ENCODE measurements at places on chromosomes 6 and 20. TPM values are rescaled to one million over a fixed set of nuclear protein-coding genes. Genes with fewer than 3 reads are reported as not detected.

The BTN1A1 gene
- not detected for total RNA-seq

The MAS1 gene
- 0.02 TPM for total RNA-seq

The C6orf15 gene
- total RNA-seq, result not detected

The ECT2L gene
- total RNA-seq, result not detected

The CABLES2 gene
- 6.4 TPM for total RNA-seq

The C20orf144 gene
- 0.23 TPM for total RNA-seq

The C6orf52 gene
- 1.0 TPM for total RNA-seq

The LATS1 gene
- 29.4 TPM for total RNA-seq

The WFDC10B gene
- total RNA-seq, result not detected

The CGA gene
- not detected for total RNA-seq

The OR2H2 gene
- not detected for total RNA-seq

The LPA gene
- not detected for total RNA-seq

The PBX2 gene
- 65.4 TPM for total RNA-seq

The HUS1B gene
- total RNA-seq, result 1.9 TPM

The PLA2G7 gene
- not detected for total RNA-seq

The ENPP5 gene
- total RNA-seq, result 0.66 TPM

The TFAP2A gene
- total RNA-seq, result 0.14 TPM

The MOG gene
- not detected for total RNA-seq

The KCNK16 gene
- total RNA-seq, result not detected

The PGC gene
- total RNA-seq, result not detected

The HTR1E gene
- not detected for total RNA-seq

The FHL5 gene
- not detected for total RNA-seq

The FBXO9 gene
- total RNA-seq, result 55.5 TPM

The TRAM2 gene
- total RNA-seq, result 3.2 TPM

The DOK5 gene
- 17.3 TPM for total RNA-seq

The MDFI gene
- total RNA-seq, result not detected

The CBLN4 gene
- not detected for total RNA-seq

The JAG1 gene
- 0.11 TPM for total RNA-seq

The PAK5 gene
- total RNA-seq, result not detected

The TBX18 gene
- total RNA-seq, result not detected

The SLC17A3 gene
- total RNA-seq, result 1.6 TPM

The MMP24OS gene
- 41.8 TPM for total RNA-seq

The ULBP1 gene
- 0.99 TPM for total RNA-seq

The MAFB gene
- not detected for total RNA-seq

The ULBP3 gene
- not detected for total RNA-seq

The OXT gene
- not detected for total RNA-seq

The PACRG gene
- total RNA-seq, result 0.43 TPM

The ETV7 gene
- 2.0 TPM for total RNA-seq

The GMPR gene
- 2.5 TPM for total RNA-seq

The NRSN1 gene
- not detected for total RNA-seq

The RIMS1 gene
- not detected for total RNA-seq

The XKR7 gene
- total RNA-seq, result not detected

The SLC13A3 gene
- not detected for total RNA-seq

The B3GALT4 gene
- total RNA-seq, result 3.7 TPM

The LAMA4 gene
- not detected for total RNA-seq

The KHDC1L gene
- total RNA-seq, result not detected

The FAM162B gene
- total RNA-seq, result not detected

The TREM1 gene
- 6.1 TPM for total RNA-seq

The ELOVL2 gene
- total RNA-seq, result not detected
